ENCODE measurements at places on chromosomes 1 and 21. TPM values are rescaled to one million over a fixed set of nuclear protein-coding genes. Genes with fewer than 3 reads are reported as not detected.

DNA sequence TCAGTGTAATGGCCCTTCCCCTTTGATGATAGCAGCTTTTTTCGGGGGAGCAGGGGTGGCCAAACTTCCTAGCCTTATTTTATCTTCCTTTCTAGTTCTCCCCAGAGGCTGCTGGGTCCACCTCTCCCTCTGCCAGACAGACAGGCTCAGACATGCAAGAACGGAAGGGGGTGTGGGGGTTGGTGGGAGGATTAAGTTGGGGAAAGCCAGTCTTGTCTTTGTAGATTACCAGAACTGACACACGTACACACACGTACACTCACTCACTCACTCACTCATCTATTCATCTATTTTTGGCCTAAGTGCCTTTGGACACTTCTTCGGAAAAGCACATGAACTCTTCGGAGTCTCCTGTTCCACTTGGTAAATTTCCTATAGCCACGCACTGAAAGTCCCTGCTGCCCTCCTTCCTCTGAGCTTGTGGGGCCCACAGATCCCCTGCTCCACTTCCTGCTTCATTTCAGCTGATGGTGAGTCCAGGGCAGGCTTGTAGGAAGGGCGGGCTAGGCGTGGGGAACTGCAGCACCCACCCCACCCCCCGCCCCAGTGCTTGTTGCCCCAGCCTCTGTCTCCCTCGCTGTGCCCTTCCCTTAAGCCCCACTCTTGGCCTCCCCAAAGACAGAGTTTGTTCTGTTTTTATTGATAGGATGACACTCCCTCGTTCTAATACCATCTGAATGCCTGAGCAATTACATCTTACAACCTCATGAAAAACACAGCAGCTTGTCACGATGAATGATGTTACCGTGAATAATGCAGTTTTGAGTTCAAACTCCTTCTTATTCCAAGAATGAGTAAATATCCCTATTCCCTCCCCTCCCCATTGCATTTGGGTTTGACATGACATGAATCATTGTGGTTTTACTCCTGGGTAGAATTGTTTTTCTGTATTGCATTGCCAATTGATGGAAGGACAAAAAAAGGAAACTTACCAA lies 60.7 kb upstream of the ATP5PO start:
- H3K36me3 ChIP-seq: no peaks in the 10 kb centered on the region
- peaks cover 41% of the 10 kb centered on the region for H3K4me1 ChIP-seq
- H3K27me3 ChIP-seq: no peaks in the 10 kb centered on the region
- peak overlapping the region; percentile 60 for H3K4me3 ChIP-seq

GRCh38 chr1:183101081-183101480 lies 77.9 kb downstream of the LAMC1 start:
- no peaks in the 10 kb centered on the region for H3K27me3 ChIP-seq
- no peak overlapping the region for H3K27ac ChIP-seq
- DNase-seq: no peak

- peak overlapping the region; percentile 61 for H3K27ac ChIP-seq
- H3K4me3 ChIP-seq: no peak overlapping the region
- H3K4me1 ChIP-seq: no peaks in the 10 kb centered on the region
- peaks cover 15% of the 10 kb centered on the region for H3K36me3 ChIP-seq
- no peaks in the 10 kb centered on the region for H3K27me3 ChIP-seq
Measured at GRCh38 chr1:8554956-8555534, 237.1 kb downstream of the SLC45A1 start.

GRCh38 chr1:38561725-38562124 lies 297.8 kb downstream of the RRAGC start:
- no peaks in the 10 kb centered on the region for H3K4me1 ChIP-seq
- H3K36me3 ChIP-seq: no peaks in the 10 kb centered on the region
- no peak overlapping the region for H3K27ac ChIP-seq
- DNase-seq: no peak
- H3K4me3 ChIP-seq: no peak overlapping the region

DNA sequence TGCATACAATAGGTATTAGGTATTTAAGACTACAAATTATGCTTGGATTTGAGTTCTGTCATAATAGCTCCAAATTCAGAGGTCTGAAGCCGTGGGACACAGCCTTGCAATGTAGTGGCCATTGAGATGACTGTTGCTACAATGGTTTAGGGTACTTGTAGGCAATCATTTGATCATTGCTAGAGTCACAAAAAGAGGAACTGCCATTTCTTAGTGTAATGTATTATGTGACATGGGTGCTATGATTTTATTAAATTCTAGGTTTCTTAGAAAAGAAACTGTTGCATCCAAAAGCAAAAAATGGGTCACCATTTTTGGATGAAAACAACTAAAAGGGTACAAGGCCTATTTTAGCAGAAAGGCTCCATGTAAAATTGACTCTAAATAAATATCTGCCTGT lies 129.9 kb upstream of the ZNF644 start:
- H3K27ac ChIP-seq: no peak overlapping the region
- no peak overlapping the region for H3K4me3 ChIP-seq
- peaks cover 7% of the 10 kb centered on the region for H3K27me3 ChIP-seq
- H3K36me3 ChIP-seq: no peaks in the 10 kb centered on the region

- H3K4me1 ChIP-seq: no peaks in the 10 kb centered on the region
- peaks cover 38% of the 10 kb centered on the region for H3K27me3 ChIP-seq
- H3K4me3 ChIP-seq: no peak overlapping the region
- no peaks in the 10 kb centered on the region for H3K36me3 ChIP-seq
- DNase-seq: peak; percentile 26
Measured at GRCh38 chr1:25117233-25117823, 115.0 kb downstream of the SYF2 start.

DNA sequence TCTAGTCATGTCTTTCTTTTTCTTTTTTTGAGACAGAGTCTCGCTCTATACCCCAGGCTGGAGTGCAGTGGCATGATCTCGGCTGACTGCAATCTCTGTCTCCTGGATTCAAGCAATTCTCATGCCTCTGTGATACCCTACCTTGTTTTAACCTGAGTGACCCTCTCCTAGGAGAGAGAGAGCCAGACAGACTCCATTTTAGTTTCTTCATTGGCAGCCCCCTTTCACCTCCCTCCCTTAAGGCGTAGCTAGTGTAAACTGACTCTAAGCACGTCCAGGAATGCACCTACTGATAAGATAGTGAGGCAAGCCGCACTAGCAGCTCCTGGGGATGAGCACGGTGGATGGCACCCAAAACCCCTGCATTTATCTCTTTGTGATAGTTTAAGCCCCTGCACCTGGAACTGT lies 5.2 kb upstream of the PKNOX1 start:
- H3K27me3 ChIP-seq: no peaks in the 10 kb centered on the region
- no peaks in the 10 kb centered on the region for H3K36me3 ChIP-seq
- no peak for DNase-seq
- no peak overlapping the region for H3K4me3 ChIP-seq
- no peaks in the 10 kb centered on the region for H3K4me1 ChIP-seq

DNA sequence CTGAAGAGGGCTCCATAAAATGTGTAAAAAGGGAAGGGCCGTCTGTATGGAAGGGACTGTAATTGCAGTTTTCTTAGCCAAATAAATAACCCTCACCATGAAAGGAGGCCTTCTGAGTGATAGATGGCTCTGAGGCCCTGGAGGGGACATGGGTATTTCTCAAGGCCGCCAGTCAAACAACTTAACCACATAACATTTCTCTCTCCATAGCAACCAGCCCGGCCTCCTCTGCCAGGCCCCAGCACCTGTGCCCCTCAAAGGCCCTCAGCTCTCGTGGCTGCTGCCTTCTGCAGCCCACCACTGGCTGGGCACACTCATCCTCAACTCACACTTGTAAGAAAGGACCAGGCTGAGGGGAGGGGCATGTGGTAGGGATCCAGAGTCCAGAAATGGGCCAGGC lies 57.0 kb upstream of the GJB5 start:
- H3K4me1 ChIP-seq: peaks cover 11% of the 10 kb centered on the region
- DNase-seq: no peak
- H3K4me3 ChIP-seq: no peak overlapping the region
- peaks cover 12% of the 10 kb centered on the region for H3K27me3 ChIP-seq
- H3K36me3 ChIP-seq: no peaks in the 10 kb centered on the region
- no peak overlapping the region for H3K27ac ChIP-seq

GRCh38 chr21:36477559-36477958 lies 2.4 kb downstream of the CLDN14 start:
- H3K4me3 ChIP-seq: no peak overlapping the region
- H3K36me3 ChIP-seq: peaks cover 5% of the 10 kb centered on the region
- no peak for DNase-seq
- H3K27me3 ChIP-seq: no peaks in the 10 kb centered on the region

DNA sequence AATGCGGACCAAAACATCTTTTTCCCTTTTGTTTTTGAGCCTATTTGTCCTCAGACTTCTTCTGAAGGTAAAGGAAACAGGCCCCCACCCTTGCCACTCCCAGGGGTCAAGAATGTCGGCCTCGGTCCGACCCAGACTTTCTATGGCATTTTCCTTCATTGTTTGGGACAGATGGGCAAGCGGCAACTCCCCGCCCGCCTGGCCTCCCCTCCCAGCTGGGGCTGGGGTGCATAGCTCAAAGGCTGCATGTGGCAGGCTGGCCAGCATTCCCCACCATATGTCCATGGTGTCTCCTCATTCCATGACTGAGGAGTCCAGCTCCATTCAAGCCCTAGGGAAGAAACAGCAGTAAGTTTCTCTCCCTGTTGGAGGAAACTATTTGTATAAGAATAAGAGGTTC lies 29.4 kb upstream of the TSPEAR start:
- H3K27me3 ChIP-seq: no peaks in the 10 kb centered on the region
- H3K27ac ChIP-seq: no peak overlapping the region

- H3K27ac ChIP-seq: no peak overlapping the region
- H3K4me3 ChIP-seq: no peak overlapping the region
- H3K4me1 ChIP-seq: no peaks in the 10 kb centered on the region
- DNase-seq: no peak
Measured at GRCh38 chr1:22484706-22485345, 33.2 kb downstream of the ZBTB40 start.

DNA sequence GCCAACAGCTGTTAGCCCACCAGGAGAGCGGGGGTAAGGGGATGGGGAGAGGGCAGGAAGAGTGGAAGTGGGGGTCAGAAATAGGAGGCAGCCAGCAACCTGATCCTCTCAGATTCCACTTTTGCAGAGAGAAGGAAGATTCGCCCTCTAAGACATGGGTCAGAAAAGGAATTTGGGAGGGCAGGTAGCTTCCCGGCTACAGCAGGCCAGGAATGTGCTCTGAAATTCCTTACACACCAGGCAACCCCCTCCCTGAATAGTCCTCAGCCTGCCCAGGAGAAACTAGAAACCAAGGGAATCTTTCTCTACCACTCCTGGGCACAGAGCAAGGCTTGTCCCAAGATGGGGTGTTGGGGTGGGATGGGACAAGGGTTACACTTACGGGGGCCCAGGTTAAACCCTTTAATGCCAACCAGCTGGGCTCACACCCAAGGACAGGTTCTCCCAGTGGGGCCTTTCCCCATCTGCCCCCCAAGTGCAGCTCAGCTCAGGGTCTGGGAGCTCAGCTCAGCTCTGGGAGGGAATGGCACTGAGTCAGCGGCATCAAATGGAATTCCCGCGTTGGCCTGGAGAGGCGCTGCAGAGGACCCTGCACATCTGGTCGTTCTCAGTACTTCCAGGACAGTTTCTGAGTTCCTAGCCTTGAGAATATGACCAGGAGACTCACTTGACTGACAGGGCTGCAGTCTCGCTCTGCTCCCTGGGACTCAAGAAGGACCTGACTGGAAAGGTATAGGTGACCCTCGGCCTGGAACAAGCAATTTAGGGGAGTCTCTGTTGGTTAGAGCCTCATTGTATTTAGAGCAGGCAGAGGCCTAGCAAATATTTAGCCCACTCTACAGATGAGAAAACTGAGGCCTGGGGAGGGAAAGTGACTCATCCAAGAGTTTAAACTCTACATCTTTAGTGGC lies 761 bp downstream of the TNNT2 start:
- no peaks in the 10 kb centered on the region for H3K4me1 ChIP-seq
- no peak overlapping the region for H3K4me3 ChIP-seq
- DNase-seq: peak; percentile 80
- no peak overlapping the region for H3K27ac ChIP-seq
- H3K27me3 ChIP-seq: peaks cover 37% of the 10 kb centered on the region

GRCh38 chr1:211830055-211830327 lies 572 bp downstream of the LPGAT1 start:
- peak overlapping the region; percentile 95 for H3K4me3 ChIP-seq
- no peaks in the 10 kb centered on the region for H3K27me3 ChIP-seq
- peak overlapping the region; percentile 92 for H3K27ac ChIP-seq
- H3K36me3 ChIP-seq: peaks cover 5% of the 10 kb centered on the region
- H3K4me1 ChIP-seq: peaks cover 33% of the 10 kb centered on the region

GRCh38 chr1:244349103-244349531 lies 102.6 kb downstream of the ADSS2 start:
- H3K4me1 ChIP-seq: peaks cover 40% of the 10 kb centered on the region
- peak; percentile 97 for DNase-seq
- peak overlapping the region; percentile 13 for H3K4me3 ChIP-seq
- H3K27ac ChIP-seq: peak overlapping the region; percentile 77
- H3K36me3 ChIP-seq: no peaks in the 10 kb centered on the region

GPX7 gene
- total RNA-seq: not detected

ZSWIM5 gene
- 0.32 TPM for total RNA-seq

IPO13 gene
- total RNA-seq: 23.9 TPM

KISS1 gene
- not detected for total RNA-seq

SLC45A1 gene
- total RNA-seq: 0.30 TPM

KRTAP12-1 gene
- total RNA-seq: not detected

S100B gene
- not detected for total RNA-seq

Data from MCF 10A (cell line).